Transverse colon (tissue), 4 donors: ENCODE measurements at places on chromosomes 13 and 19. TPM values are rescaled to one million over a fixed set of nuclear protein-coding genes. Genes with fewer than 3 reads are reported as not detected.
A peak's percentile ranks its signal among the peaks of the same experiment; 100 is the strongest.

Gene STOML3
- total RNA-seq: not detected

Gene ICAM5
- total RNA-seq: 0.27 TPM

Gene CYP4F3
- 16.3 TPM for total RNA-seq

Gene VSTM1
- not detected for total RNA-seq

Gene CADM4
- total RNA-seq: 3.7 TPM

Gene ZNF234
- 10.1 TPM for total RNA-seq

Gene AKT1S1
- 15.3 TPM for total RNA-seq

DNA sequence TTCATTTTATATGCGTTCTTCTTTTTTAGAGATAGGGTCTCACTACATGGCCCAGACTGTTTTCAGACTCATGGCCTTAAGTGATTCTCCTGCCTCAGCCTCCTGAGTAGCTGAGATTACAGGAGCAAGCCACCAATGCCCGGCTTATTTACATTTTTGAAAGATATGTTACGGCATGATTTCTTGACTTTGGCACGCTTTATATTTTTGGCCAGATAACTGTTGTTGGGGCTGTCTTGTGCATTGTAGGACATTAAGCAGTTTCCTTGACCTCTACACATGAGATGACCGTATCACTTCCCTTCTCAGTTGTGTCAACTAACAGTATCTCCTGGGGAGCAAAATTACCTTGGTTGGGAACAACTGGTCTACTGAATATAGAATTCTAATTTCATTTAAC is 28.9 kb upstream of the CLDN10 start:
- no peak for DNase-seq

DNA sequence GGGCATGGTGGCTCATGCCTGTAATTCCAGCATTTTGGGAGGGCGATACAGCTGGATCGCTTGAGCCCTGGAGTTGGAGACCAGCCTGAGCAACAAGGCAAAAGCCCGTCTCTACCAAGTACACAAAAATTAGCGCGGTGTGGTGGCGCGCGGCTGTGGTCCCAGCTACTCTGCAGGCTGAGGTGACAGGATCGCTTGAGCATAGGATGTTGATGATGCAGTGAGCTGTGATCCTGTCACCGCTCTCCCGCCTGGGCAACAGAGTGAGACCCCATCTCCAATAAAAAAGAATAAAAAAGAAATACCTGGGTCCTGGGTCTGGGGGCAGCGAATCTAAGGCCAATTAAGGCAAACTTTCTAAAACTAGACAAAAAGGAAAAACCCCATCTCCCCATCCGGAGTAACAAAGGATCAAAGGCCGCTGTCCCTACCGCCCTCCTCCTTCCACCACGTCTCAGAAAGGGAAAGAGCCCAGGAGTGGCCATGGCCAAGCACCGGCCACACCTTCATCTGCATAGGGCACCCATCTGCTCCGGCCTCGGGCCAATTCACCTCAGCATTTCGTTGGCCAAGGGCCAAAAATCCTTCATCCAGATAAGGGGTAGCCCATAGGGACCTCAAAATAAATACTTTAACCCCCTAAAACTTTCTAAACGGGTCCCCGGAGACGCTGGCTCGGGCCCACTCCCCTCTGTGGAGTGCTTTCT is 851 bp downstream of the ZNF320 start:
- DNase-seq: peak; percentile 73

GRCh38 chr19:32613008-32613407 is 32.0 kb downstream of the PDCD5 start:
- no peak for DNase-seq

- peak; percentile 41 for DNase-seq
These were observed 61.9 kb upstream of the ATP12A start for GRCh38 chr13:24618011-24618955.

GRCh38 chr13:31038834-31039552 is 106.5 kb downstream of the TEX26 start:
- DNase-seq: no peak
